ENCODE measurements at places on chromosomes 5 and 9. TPM values are rescaled to one million over a fixed set of nuclear protein-coding genes. Genes with fewer than 3 reads are reported as not detected.

Gene DOCK8
- total RNA-seq, result 6.1 TPM

Gene FGFR4
- 4.3 TPM for total RNA-seq

GRCh38 chr9:122201641-122202040 is 27.1 kb downstream of the LHX6 start:
- DNase-seq, result no peak

DNA sequence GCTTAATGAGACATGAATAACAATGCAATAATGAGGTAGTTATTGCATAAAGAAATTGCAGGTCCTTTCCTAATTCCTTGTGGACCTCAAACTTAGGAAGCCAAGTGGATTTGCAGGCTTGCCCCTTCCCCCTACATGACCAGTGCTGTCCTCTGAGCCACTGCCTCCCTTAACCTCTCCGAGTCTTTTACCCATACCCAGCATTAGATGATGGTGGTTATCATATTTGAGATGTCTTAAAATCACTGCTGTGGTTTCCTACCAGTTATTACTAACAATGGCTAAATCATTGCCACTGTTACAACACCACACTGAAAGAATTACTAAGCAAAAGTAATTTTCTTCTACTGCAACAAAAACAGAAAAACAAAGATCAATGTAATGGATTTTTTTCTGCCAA is 170.8 kb downstream of the EDIL3 start:
- no peak for DNase-seq

GRCh38 chr9:110255463-110256379 is 586 bp downstream of the TXN start:
- peak; percentile 89 for DNase-seq

DNA sequence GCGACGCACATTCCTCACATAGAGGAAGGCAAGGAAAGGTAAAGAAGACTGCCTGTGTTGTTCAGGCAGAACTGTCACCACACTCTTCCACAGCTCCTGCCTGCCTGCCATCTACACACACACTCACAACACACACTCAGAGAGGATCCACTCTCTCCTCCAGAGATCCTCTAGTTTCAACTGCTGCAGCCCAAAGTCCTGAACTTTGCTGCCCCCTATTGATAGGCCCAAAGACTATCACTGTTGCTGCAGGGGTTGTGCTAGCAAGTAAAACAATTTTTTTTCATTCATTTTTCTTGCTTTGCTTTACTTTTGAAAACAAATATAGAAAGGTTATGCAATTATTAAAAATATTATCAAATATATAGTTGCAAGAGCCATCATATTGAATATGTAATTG is 5.9 kb upstream of the CFAP90 start:
- DNase-seq, result no peak

Data from Right ventricle myocardium inferior (tissue), 1 donor.